Activated T-cell treated with anti-CD3 and anti-CD28 coated beads, Interleukin-2, amount 50 U/mL, for 1 hour (primary cell): ENCODE measurements at places on chromosomes 3 and 15.

DNA sequence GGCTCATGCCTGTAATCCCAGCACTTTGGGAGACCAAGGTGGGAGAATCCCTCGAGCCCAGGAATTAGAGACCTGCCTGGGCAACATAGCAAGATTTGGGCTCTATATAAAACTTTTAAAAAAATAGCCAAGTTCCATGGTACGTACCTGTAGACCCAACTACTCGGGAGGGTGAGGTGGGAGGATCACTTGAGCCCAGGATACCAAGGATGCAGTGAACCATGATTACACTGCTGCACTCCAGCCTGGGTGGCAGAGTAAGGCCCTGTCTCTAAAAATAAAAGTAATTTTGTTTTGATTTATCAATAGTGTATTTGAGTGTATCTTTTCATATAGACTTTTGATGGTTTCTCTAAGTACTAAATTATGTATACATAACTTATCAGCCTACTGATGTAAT, 63.1 kb downstream of the LSM3 start:
- no peak for DNase-seq

- DNase-seq, result no peak
These were observed 10.8 kb upstream of the BNIP2 start for GRCh38 chr15:59699810-59700431.

DNA sequence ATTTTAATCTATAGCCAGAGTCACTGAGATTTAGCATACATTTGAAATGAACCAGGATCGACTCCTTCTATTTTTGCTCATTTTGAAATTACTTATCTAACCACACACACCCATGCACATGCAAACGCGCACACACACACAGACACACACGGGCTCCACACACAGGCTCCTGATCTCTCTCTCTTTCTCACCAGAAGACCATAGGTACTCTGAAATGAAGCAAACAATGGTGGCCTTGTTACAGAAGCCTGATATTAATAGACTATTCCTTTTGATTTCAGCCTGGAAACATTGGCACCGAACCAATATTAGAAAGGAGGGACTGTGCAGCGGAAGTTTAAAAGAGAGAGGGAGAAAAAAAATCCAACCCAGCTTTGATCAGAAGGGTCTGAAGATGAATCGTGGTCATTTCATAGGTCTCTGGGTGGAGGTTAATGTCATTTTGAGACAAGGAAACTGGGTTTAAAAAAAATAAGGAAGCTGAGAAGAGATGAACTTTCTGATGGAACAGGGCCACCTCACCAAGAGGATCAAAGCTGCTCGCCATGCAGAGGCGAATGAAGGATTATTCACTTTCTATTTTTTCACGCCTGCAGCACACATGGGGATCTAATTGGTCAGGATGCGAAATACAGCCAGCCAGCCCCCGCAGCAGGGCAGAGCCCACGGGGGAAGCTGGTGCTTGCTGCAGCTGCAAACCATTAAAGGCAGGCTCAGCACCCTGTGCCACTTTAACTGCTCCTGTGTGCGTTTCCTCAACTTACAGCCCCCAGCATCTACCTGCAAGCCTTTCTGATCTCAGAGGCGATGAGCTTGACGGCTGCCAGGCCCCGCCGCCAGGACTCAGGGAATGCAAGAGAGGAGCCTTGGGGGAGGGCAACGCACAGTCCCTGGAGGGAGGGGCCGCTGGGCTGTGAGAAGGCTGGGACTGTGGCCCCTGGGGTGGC, 88.8 kb downstream of the HES1 start:
- DNase-seq, result no peak

DNA sequence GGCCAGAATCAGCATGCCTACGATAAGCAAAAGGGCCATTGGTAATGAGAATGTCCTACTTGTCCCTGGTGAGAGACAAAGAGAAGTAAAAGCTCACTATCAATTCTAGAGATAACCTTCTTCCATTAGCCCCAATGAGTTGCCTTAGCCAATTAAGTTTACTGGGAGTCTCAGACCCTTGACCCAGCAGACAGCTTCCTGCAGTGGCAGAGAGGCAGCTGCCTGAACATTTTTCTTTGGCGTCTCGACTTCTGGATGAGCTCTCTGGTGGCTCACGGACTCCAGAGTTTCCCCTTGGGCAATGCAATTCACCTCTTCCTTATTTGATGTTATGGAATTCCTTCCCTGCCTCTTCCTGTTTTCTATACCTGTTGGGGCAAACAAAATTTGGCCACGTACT, 1034.4 kb downstream of the NAALADL2 start:
- no peak for DNase-seq

DNA sequence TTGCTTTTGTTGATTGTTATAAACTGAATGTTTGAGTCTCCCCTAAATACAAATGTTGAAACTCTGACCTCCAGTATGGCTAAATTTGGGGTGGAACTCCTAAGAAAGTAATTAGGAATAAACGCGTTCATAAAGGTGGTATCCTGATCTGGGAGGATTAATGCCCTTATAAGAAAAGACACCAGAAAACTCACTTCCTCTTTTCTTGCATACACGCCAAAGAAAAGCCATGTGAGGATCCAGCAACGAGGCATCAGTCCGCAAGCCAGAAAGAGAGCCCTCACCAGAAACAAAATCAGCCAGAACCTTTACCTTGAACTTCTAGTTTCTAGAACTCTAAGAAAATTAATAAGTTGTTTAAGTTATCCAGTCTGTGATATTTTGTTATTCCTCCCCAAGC, 37.4 kb upstream of the AZI2 start:
- no peak for DNase-seq

GRCh38 chr3:169662132-169662842, 1.2 kb downstream of the MECOM start:
- peak; percentile 52 for DNase-seq

DNA sequence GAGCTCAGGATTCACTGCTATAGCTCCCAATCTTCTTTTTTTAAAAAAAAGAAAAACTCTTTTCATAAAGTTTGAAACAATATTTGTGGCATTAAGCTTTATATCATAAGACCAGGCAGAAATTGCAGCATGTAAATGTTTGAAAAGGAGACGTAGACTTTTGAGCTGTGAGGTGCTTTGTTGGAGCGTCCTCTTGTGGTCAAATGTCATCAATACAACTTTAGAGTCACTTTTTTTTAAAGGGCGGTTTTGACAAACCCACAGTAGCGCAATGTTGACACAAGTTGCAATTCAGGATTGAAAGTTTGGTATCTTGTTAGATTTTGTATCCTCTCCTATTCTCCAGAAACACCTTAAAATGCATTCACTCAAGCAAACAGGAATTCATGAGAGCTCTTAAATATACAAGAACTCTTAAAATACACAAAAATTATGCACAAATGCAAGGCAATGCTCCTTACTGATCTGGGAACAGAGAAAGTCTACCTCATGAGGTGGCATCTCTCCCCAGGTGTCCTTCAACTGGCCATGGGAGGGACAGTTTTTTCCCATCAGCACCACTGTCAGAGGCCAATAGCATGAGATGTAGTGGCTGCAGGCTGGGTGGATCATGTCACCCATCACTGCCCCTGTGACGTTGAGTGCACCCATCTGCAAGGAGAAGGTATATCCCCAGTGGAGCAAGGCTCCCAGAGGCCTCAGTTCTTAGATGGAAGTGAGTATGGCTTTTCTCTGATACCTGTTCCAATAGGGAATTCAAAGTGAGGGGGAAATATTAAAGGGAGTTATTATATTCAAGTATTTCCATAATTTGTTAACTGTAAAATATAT, 70.7 kb downstream of the ANXA2 start:
- DNase-seq, result no peak

GRCh38 chr15:69059557-69059943, 45.1 kb downstream of the NOX5 start:
- DNase-seq, result no peak
